SW 1271 (cell line): ENCODE measurements at places on chromosomes 4 and X.

DNA sequence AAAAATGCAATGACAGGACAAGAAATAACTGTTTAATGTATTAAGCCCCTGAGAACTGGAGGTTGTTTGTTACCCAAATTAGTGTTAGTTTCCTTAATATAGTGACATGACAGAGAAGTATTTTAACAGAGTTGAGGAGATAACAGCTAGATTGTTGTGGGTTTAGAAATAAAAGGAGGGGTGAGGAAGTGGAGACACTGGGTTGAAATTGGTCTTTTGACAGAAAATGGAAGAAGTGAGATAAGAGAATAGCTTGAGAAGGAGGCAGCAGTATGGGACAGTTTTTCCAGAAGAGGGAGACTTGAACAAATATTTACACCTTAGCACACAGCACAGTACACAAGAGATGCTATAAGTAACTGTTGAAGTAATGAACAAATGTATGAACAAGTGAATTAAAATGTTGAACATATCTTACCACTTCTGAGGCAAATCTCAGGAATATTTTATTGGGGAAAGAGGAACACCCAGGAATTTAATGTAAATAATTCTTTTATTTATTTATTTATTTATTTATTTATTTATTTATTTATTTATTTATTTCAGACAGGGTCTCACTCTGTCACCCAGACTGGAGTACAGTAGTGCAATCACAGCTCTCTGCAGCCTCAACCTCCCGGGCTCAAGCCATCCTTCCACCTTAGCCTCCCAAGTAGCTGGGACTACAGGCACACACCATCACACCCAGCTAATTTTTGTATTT, 58.0 kb upstream of the EGFL6 start:
- no peak for DNase-seq

- no peak for DNase-seq
Measured at GRCh38 chr4:127006446-127006877, 626.3 kb upstream of the INTU start.

- DNase-seq: no peak
Measured at GRCh38 chrX:73863268-73863667, 300.3 kb downstream of the CHIC1 start.

DNA sequence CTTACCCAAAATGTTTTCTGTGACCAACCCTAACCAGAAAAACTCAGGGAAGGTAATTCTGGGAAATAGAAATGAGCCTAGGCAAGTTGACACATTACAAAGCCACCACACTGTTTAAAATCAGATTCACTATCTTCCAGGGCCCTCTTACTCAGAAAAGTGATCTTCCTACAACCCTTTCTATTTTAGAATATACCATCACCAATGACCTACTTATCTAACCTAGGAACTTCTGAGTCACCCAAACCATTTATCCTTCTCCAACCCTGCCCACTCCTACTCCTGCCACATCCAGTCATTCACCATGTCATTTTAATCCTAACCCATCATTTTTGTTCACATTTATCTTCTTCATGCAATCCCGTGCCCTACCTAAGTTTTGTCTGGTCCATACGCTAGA, 89.9 kb downstream of the FTHL17 start:
- no peak for DNase-seq

- DNase-seq: peak; percentile 33
Measured at GRCh38 chr4:42654631-42655268, 2.2 kb downstream of the ATP8A1 start.
